HS-5 (cell line): ENCODE measurements at places on chromosomes 3 and 15.
A peak's percentile ranks its signal among the peaks of the same experiment; 100 is the strongest.

GRCh38 chr3:59424268-59425010, 374.6 kb upstream of the CFAP20DC start:
- DNase-seq: no peak

GRCh38 chr15:58062983-58063382, 2.5 kb downstream of the ALDH1A2 start:
- DNase-seq: no peak

GRCh38 chr3:105051111-105051510, 315.6 kb upstream of the ALCAM start:
- DNase-seq: no peak

- no peak for DNase-seq
These were observed 25.8 kb upstream of the PRTG start for GRCh38 chr15:55768670-55769185.

DNA sequence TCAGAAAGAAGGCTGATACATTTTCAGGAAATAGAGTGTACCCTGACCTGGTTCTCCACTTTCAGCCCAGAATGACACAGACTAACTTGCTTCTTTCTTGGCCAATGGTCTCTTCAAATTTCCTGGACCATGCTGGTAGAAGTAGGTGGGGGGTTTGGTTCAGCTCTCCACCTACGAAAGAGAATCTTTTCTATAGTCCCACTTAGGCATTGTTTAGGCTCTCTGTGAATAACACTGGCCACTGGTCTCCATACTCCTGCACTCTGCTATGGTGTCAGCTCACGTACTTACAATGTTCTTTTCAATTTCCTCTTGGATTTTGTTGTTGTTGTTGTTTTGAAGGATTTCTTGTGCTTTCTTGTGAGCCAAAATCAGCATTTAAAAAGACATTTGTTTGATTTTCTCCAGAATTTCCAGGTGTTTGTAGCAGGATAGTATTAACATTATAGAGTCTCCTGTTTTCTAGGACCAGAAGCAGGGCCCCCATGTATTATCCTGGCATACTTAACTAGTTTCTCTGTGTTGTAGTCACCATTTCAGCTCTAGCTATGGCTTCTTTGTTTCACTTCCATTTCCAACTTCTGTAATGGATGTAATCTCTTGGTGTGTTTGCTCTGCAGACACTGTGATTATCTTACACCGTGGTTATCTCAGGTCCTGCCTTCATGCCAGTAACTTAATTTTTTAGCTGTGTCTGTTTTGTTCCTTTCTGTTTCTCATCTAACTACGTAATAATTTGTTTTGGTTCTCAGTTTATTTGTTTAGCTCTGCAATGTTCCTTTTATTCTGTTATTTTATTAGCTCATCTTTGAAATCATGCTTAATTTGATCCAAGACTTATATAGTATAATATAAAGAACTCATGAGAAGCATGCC, 61.4 kb downstream of the CHRNA7 start:
- no peak for DNase-seq

- no peak for DNase-seq
These were observed 100.1 kb downstream of the LRTM1 start for GRCh38 chr3:54827776-54828175.

GRCh38 chr3:14483286-14483685, 56.9 kb downstream of the GRIP2 start:
- no peak for DNase-seq

DNA sequence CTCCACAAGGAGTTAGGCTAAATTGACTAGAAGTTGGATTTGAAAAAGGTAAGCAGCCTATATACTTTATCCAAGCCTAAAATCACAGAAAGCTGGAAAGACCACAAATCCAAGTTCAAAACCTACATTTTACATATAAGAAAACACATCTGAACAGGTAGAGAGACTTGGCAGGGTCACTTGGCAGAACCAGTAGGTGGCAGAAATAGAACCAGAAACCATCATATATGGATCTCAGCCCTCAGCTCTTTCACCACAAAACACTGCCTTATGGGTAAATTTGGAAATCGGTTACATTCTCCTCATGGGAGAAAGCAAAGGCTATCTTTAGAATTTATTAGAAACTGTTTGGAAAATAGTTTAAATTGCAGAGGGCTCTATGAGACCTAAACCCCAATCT, 44.2 kb downstream of the MKRN2 start:
- DNase-seq: no peak

DNA sequence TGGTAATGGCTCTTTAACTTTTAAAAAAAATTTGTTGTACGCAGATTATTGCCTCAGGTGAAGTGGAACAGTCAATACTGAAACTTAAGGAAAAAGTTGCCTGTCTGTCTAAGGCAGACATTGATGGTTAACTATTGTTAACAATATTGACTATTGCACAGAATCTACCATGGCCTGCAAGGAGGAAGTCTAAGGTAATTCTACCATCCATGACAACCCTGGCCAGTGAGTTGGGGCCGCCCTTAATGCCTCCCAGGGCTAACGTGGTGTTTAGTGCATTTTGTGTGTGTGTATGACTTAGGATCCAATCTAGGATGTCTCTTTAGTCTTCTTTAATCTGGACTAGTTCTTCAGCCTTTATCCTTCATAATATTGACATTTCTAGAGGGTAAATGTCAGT, 2.1 kb upstream of the CPB1 start:
- no peak for DNase-seq

DNA sequence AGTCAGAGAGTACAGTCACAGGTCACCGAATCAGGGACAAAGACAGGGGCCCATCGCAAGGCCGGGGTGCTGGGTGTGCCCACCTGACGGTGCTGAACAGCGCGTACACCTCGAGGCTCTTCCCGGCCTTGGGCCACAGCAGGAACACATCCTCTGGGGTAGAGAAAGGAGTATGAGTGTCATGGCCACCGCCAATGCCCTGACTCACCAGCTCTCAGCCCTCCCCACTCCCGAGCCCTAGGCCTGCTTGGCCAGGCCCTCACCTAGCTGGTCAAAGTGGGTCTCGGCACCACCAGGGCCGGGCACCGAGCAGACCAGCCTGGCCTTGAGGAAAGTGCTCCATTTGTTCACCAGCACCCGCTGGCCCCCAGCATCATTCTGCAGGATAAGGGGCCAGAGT, 4.2 kb downstream of the SEMA3G start:
- DNase-seq: no peak

GRCh38 chr3:10547841-10548783, 42.7 kb upstream of the ATP2B2 start:
- DNase-seq: no peak

DNA sequence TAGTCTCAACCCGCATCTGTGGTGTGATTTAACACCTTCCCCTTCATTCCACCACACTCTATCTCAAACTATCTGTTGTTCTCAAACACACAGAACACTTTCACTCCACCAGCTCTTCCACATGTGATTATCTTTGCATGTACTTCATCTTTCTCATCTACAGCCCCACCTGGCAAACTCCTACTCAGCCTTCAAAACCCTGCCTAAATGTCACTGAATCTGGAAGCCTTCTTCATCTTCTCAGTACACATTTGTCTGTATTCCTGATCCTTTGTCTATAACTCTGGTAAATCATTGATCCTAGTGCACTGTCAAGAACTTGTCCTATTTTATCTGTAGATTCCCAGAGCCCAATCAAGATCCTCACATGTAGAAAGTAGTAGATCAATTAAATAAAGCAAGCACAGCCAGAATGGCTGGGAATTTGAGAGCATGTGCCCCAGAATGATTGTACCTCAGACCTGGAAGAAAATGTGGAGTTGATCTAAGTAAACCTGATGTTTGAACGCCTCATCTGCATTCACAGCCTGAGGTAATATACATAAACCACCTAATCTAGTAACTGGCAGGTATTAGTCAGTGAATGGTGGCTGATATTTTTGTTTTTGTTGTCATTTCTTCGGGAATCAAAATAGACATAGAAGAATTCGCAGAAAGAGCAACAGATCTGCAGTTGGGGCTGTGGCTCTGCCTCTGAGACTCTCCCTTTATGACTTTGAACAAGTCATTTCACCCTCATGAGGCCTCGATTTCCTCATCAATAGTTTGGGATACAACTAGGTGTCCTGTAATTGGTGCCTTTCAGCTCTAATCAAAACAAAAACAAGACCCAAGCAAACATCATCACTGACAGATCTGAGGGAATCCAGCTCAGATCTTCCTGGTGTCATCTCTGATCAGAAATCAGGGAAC, 28.0 kb upstream of the MAGEF1 start:
- no peak for DNase-seq

GRCh38 chr3:75967071-75967470, 181.7 kb upstream of the ZNF717 start:
- no peak for DNase-seq

GRCh38 chr3:102025606-102026270, 176.4 kb downstream of the NFKBIZ start:
- no peak for DNase-seq

DNA sequence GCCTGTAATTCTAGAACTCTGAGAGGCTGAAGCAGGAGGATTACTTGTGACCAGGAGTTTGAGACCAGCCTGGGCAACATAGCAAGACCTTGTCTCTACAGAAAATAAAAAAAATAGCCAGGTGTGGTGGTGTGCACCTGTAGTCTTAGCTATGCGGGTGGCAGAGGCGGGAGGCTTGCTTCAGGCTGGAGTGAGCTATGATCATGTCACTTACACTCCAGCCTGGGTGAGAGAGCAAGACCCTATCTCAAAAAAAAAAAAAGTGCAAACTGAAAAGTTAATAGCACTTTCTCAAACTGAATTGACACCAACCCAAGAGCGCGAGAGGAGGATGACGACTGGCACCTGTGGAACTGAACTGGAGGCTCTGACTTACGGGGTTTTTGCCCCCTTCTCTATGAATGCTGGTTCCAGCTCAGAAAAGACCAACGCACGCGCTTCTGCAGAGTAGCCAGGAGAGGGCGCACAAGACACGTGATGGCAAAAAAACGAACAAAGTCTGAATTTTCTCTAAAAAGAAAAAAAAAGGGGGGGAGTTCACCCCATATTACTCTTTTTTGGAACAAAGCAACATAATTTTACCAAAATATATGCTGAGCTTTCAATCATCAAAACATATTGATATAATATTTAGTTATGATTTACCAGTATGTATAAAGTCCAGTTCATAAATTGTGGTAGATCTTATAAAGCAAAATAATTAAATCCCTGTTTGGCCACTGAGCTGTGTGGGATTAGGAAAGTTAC, 23.7 kb downstream of the CFAP92 start:
- no peak for DNase-seq

GRCh38 chr3:59262076-59262498, 212.3 kb upstream of the CFAP20DC start:
- DNase-seq: no peak

GRCh38 chr3:125119752-125120378, 64.1 kb upstream of the HEG1 start:
- DNase-seq: no peak

DNA sequence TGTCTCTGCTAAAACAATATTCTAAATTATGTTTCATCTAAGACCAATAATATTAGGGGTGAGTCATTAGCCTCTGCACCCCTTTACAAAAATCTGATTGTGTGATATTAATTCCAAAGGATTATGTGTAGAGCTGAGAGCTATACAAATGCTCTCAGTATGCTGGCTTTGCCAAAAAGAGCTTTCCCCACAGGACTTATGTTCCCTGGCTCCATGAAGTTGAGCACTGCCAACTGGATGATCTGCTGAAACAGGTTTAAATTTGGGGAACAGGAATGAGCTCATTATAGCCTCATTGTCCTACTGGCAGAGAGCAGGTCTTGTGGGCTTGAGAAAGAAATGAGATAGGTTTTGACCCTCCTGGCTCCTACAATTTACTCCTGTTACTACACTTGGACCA, 347.8 kb upstream of the LMCD1 start:
- DNase-seq: no peak

DNA sequence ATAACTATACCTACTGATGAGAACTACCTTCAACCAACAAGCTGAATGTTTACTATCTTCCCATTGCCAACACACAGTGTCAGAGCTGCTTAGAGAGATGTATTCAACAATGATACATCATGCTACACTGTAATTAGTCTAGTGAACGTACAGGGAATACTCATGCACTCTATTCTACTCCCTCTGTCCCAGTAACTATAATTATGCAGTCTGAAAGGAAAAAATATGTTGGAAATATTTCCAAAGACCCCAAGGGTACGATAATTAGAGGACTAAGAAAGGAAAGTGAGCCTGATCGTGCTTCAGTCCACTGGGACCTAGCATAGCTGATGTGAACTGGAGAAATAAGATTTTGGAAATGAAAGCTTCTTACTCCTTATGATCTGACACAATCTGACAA, 36.9 kb upstream of the FSIP1 start:
- no peak for DNase-seq

DNA sequence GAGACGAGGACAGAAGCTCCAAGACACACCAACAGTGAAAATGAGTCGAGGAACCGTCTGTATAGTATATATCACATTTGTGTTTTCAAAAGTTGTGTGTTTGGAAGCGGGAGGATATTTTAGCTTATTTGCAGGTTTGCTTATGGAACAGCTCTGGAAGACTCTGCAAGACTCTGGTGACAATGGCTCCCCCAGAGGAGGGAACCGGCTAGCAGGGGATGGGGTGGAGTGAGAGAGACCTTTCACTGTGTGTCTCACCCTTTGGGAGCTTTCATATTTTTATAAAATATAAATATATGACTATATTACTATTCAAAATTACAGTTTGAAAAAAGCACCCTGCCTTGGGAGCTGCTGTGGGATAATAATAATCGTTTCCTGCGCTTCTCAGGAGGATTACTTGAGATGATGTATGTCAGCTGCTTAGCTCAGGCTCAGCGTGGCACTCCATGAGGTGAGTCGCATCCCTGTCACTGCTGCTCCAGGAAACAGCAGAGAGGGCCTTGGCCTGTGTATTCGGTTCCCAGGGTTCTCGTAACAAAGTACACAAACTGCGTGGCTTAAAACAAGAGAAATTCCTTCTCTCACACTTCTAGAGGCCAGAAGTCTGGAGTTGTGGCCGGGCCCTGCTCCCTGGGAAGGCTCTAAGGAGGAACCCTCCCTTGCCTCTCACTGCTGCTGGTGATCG, 183.9 kb downstream of the FAM43A start:
- DNase-seq: peak; percentile 56

DNA sequence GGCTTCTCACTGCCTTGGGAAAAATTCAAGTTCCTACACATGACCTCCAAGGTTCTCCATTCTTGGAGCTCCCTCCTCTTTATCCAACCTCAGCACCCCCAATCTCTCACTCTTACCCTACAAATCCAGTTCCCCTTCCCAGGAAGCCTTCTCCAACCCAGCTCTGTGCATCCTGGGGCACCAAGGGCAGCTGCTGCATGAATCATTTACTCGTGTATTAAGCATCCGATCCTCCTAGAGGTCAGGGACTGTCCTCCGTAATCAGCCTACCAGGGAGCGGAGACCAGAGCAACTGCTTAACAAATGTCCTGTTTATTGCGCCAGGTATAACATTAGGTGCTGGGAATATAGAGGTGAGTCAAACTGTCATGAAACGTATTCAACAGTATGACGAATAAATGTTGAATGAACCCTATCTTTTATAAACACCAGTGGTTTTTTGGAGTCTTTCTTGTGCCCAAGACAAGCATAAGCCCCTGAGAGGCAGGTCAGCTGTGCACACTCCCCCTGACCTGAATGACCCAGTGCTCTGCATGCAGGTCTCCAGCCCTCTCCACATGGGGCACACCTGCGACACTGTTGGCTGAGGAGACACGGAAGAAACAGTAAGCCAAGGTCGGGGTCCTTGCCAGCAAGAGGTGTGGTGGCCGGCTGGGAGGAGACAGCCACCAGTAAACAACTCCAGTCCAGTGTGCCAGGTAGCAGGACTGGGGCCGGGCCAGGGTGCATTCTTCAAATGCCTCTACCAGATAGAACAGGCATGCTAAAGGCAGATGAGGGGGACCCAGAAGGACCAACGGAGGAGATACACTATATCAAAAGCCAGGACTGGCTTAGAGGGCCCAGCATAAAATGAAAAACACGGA, 27.6 kb downstream of the ANP32A start:
- DNase-seq: no peak

- no peak for DNase-seq
These were observed 10.5 kb downstream of the WWTR1 start for GRCh38 chr3:149647285-149647684.

- DNase-seq: no peak
These were observed 45.9 kb downstream of the ATP2C1 start for GRCh38 chr3:130939753-130940152.
